ENCODE measurements at places on chromosomes 11 and 22.

DNA sequence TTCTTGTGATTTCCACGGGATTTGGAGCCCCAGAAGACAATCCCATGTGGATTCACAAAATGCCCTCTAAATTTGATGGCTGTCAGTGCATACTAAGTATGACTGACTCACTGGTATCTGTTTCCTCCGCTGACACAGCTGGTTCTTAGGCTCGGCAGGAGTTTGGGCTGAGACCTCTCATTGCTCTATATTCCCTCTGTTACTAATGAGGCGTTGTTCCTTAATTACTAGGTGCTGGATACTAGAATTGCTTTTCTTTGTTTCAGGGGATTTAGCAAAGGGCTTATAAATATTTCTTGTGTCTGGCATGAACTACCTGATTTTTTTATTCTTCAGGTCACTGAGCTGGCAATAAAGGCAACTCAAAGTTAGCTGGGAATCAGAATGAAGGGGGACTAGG, 53.2 kb upstream of the EHF start:
- DNase-seq, result no peak

- DNase-seq, result no peak
These were observed 28.2 kb upstream of the MGAT3 start for GRCh38 chr22:39428597-39429071.

- no peak for DNase-seq
These were observed 370.2 kb downstream of the CTTN start for GRCh38 chr11:70768346-70769095.

DNA sequence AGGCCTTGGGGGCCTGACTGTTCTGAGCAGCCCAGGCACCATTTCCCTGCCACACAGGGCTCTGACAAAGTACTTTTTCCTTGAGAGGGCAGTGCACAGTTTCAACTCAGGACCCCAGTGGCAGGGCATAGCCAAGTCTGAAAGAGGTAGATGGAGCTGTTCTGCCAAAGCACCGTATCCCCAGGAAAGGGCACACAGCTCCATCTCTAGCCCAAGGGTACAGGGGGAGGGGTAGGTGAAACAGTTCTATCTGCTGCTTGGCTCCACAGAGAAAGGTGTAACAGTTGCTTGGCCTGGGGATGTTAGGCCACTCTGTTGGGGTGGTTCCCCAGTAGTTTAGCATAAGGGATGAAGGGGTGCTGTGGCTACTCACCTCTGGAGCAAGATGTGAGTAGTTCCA, 47.8 kb downstream of the GDPD4 start:
- no peak for DNase-seq

DNA sequence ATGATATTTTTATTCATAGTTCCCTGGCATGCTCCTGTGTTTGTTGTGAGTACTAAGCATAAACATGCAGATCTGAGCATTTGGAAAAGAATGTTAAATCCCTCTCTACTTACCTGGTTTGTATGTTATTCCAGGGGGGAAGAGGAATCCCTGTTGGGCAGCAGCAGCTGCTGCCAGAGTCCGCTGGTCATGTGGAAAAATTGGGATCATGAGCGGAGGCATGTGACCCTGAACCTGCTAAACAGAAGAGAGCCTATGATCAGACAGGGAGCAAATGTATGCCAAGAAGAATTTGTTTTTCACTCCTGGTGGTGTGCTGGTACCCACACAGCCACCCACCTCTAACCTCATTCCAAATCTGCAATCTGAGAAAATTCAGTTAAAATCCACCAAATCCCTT, 244.7 kb downstream of the SOX6 start:
- no peak for DNase-seq

GRCh38 chr22:50737728-50738648, at the start of gene ACR:
ACR (plus strand) TSS chr22:50738204; CDS start chr22:50738236, 32 bp downstream.
- DNase-seq, result no peak

DNA sequence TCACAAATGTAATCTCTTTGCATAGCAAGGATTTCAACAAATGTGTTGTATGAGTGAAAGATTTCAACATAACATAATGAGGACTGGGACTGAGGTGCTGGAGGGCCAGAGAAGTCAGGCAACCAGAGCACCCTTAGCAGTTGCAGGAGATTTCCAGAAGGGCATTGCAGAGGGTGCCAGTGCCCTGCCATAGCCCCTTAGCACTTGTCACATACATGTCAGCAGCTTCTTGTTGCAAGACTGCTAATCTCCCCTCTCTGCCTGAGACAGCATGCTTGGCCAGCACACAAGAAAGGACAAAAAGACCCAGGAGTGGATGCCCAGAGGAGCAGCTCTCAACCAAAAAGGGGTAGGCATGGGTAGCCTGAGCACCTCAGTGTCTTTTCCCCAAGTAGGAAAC, 43.2 kb downstream of the BBOX1 start:
- no peak for DNase-seq

DNA sequence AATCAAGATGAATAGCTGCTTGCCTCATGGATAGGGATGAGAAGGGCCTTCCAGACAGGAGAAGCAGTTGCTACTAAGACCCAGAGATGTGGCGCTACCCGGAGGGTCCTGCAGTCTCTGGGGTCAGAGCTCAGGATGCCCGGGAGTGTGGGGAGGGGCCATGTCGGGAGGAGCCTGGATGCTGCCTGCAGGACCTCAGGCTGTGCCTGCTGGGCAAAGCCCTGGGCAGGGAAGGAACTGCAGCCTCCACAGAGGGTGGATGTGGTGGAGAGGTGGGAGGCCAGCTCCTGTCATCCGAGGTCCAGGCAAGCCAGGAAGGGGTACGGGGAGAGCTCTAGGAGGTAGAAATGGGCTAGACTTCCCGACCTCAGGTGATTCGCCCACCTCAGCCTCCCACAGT, 11.0 kb downstream of the PRR5 start:
- DNase-seq, result no peak

- DNase-seq, result no peak
These were observed 54.1 kb downstream of the LIF start for GRCh38 chr22:30192427-30192826.

- DNase-seq, result no peak
These were observed 8.1 kb downstream of the TMA7B start for GRCh38 chr22:39967996-39968972.

DNA sequence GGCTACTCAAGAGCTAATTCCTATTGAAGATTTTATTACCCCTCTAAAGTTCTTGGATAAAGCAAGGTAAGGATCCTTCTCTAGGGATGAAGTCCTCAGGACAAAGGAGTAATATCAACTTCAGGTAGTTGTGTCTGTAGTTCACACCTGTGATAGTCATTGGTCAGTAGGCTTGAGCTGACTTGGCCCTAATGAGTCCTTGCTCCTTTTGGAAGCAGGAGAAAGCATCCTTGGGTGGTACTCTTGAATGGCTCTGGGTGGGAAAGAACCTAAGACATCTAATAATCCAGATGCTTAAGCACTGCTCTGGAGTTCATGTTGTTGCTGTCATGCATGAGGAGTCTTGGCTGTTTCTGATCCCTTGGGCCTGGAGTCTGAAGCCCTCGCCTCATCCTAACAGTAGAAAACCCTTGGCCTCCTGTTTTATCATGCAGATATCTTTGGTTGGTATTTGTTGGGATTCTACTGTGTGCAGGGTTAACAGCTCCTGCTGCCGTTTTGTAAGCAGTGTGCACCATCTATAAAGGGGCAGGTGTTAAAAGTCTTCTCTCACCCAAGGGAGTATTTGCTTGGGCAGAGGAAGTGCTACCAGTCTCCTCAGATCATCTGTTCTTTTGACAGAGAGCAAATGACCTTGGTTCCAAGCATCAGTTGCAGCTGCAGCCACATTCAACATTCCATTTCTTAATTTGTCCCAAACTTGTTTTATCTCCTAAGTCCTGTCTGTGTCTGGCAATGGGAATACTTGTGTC, 2.7 kb downstream of the MRPL40 start:
- no peak for DNase-seq

GRCh38 chr11:122697636-122698167, 42.2 kb downstream of the UBASH3B start:
- peak; percentile 49 for DNase-seq

- DNase-seq, result no peak
These were observed 181.8 kb downstream of the UVRAG start for GRCh38 chr11:75996523-75997442.

- no peak for DNase-seq
These were observed 98.9 kb downstream of the ETS1 start for GRCh38 chr11:128488471-128488870.

DNA sequence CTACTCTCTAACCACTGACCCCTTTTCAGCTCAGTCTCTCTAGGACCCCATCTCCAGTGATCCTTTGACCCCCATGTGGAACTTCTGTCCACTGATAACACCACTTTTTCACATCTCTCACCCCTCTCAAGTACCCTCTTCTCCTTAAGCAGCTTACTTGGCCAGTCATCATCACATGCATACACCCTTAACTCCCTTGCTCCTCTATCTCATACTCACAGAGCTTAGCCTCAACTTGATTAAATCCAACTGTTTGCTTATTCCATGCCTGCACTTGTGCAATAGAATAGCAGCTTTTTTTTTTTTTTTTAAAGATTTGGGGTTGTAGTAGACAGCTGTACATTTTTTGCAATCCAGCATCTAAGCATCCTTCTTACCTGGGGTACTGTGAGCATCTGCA, 22.2 kb downstream of the AQP11 start:
- no peak for DNase-seq

GRCh38 chr22:50606165-50606945, 5.8 kb downstream of the MAPK8IP2 start:
- DNase-seq, result no peak

DNA sequence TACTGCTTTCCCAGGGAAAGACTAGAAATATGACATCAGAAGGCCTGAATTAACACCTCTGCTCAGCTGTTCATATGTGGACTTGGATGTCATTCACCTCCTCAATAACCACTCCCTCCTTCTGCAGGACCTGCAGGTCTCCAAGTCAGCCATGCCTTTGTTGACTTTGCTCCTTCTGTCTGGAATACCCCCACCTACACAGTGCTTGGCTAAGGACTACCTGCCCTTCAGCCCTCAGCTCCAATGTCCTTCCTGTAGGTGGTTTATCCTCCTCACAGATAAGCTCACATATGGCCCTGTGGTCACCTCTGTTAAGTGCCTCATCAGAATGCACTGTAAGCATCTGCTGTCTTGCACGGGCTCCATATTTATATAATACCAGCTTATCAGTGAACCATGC, 26.4 kb upstream of the FAT3 start:
- DNase-seq, result no peak

GRCh38 chr22:29128891-29129807, 56.3 kb downstream of the KREMEN1 start:
- DNase-seq, result no peak

- DNase-seq, result no peak
These were observed 159.1 kb downstream of the PGR start for GRCh38 chr11:100970283-100971164.

- DNase-seq, result no peak
These were observed 17.7 kb downstream of the NAV2 start for GRCh38 chr11:19730373-19730772.
